ENCODE measurements at places on chromosomes 3 and 15.

GRCh38 chr15:99295840-99296239 lies 44.6 kb downstream of the LRRC28 start:
- DNase-seq, result no peak

- DNase-seq, result no peak
These were observed 264.5 kb upstream of the TBL1XR1 start for GRCh38 chr3:177461765-177462164.

DNA sequence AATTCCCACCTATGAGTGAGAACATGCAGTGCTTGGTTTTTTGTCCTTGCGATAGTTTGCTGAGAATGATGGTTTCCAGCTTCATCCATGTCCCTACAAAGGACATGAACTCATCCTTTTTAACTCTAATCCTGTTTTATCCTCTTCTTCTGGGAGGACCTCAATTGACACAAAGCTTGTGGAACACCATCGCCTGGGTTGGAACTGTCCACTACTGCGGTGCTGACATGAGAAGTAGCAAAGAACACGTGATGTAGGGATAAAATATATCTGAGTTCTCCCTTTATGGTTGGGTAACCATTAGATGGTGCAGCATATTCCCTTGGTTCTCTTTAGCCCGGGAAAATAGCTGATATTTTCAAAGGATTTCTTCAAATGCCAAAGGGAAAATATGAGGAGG lies 105.3 kb upstream of the TOPAZ1 start:
- no peak for DNase-seq

GRCh38 chr3:164984947-164985346 lies 93.3 kb downstream of the SI start:
- DNase-seq, result no peak

DNA sequence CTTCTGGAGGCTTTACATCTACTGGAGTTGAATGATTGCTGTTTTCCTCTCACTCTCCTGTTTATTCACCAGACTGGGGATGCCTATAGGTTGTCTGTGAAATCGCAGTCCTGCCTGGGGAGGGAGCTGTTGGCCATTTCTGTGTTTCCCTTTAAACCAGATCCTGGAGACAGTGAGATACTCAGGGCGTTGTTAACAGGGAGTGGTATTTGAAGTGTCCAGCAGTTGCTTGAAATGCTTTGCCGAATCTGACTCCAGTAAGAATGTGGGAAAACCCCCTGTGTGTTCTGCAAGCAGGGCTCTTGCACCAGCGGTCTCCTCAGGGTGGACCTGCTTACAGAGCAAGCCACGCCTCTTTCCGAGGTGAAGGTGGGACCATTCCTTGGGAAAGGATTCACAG lies 4.3 kb upstream of the LRRK1 start:
- DNase-seq, result no peak

GRCh38 chr15:66614951-66615760 lies 49.4 kb upstream of the LCTL start:
- DNase-seq, result no peak

- DNase-seq, result no peak
These were observed 120.7 kb downstream of the CMSS1 start for GRCh38 chr3:99938270-99938911.

GRCh38 chr3:98449606-98450193 lies 13.3 kb upstream of the OR5K1 start:
- DNase-seq, result no peak

Measured in BJ (cell line).